ENCODE measurements at places on chromosomes 4 and X. TPM values are rescaled to one million over a fixed set of nuclear protein-coding genes. Genes with fewer than 3 reads are reported as not detected.

GRCh38 chr4:153156721-153157120, 47.5 kb upstream of the TRIM2 start:
- no peak for DNase-seq

DNA sequence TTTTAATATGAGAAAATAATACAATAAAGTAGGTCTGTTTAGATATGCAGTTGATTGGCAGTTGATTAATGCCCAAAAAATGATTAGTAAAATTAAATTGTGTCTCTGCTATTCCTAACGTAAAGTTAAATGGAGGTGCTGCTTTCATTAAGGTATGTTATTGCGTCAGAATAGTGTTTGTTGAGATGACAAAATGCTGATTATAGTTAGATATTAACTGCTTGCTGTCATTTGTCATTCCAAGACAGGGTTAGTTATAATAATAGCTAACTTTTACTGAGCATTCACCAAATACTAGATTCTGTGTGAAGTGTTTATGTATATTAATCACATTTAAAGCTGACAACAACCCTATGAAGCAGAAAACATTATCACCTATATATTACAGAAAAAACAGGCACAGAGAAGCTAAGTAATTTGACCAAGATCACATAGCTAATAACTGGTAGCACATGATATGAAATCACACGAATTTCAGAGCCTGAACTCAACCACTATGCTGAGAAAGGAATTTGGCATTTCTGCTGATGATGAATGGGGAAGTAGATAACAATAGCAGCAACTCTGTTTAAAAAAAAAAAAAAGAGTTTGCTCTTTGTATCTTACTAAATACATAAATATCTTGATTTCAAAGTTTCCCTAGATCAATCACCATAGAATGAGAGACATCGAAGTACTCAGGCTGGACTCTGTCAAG, 59.7 kb upstream of the WDR44 start:
- no peak for DNase-seq

GRCh38 chr4:123127218-123127617, 204.8 kb upstream of the NUDT6 start:
- no peak for DNase-seq

FAM200B gene
- total RNA-seq: 14.5 TPM

GRCh38 chr4:146155152-146155724, 20.3 kb upstream of the LSM6 start:
- DNase-seq: no peak

All from natural killer cell (primary cell).